Stimulated activated CD8-positive, alpha-beta memory T cell treated with anti-CD3 and anti-CD28 coated beads, Interleukin-4, amount 100 ng/mL, for 48 hours (primary cell): ENCODE measurements at places on chromosomes 12 and 14.

- DNase-seq: no peak
Observed at GRCh38 chr12:52501490-52501889, 8.4 kb upstream of the KRT6A start.

GRCh38 chr12:29208060-29208459, 59.0 kb downstream of the FAR2 start:
- no peak for DNase-seq

- DNase-seq: no peak
Observed at GRCh38 chr12:91178139-91178561, 4.5 kb downstream of the DCN start.

- DNase-seq: no peak
Observed at GRCh38 chr12:47947341-47947740, 16.1 kb upstream of the TMEM106C start.

GRCh38 chr12:66269757-66270383, 32.4 kb upstream of the HELB start:
- DNase-seq: no peak

GRCh38 chr14:89233184-89233583, 183.8 kb downstream of the FOXN3 start:
- no peak for DNase-seq

GRCh38 chr12:131137009-131137835, 183.5 kb downstream of the ADGRD1 start:
- DNase-seq: no peak

DNA sequence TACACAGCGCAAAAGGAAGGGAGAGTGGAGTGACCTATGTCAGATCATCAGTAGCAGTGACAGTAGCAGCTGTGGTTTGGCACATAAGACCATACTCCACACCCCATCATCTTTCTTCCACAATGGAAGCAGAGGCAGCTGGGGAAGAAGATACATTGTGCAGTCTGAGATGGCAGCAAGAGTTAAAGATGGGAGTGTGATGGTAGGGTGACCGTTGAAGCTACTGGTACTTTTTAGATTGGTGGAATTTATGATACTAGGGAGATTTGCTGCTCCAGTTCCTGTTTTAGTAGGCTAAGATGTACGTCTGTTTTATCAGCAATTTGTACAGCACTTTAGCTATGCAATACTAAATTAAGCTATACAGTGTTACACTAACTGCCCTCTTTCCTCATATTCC, 291.0 kb downstream of the FUT8 start:
- DNase-seq: no peak

DNA sequence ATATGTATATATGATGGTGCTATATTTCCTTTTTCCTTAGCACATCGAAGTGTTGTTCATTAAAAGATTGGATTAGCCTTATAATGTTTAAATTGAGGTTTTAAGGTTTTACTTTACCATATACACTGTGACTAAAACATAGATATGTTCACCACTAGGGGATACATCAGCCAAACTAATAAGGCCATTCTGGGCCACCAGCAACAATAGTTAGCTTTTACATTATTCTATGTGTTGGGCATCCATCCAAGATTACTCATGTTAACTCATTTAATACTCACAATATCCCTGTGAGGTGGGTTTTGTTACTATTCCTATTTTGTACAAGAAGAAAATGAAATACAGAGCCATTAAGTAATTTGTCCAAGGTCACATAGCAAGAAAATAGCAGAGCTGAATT, 202.6 kb upstream of the AVPR1A start:
- DNase-seq: no peak

DNA sequence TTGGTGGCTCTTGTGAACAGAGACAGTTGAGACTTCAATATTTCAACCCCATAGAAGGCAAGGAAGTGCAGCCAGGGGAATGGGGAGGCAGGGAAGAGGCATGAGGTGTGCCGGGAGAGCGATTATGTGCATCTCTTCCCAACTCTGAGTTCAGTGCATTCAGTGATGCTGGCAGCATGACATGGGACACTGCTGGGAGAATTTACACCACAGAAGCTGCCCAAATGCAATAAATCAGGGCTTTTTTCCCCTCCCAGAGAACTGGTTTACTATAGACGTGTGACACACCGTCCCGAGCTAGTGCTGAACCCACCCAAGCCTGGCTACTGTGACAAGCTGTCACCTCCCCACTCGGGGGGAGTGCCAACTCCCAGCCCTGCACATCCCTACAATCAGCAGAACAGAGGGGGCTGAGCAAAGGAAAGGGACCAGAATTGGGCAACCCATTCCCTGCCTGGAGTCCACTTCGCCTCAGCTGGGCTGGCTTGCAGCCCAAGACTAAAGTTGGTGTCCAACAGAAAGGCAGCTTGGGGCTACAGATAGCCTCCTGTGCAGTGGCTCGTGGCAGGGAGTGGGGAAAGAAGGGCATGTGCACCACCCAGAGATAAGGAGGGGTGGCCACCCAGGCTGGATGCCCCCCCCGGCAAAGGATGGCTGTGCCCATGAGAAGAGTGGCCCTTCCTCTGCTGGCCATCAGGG, 16.7 kb downstream of the AHSA1 start:
- DNase-seq: no peak

GRCh38 chr12:68746572-68747180, 700 bp downstream of the SLC35E3 start:
- peak; percentile 56 for DNase-seq

DNA sequence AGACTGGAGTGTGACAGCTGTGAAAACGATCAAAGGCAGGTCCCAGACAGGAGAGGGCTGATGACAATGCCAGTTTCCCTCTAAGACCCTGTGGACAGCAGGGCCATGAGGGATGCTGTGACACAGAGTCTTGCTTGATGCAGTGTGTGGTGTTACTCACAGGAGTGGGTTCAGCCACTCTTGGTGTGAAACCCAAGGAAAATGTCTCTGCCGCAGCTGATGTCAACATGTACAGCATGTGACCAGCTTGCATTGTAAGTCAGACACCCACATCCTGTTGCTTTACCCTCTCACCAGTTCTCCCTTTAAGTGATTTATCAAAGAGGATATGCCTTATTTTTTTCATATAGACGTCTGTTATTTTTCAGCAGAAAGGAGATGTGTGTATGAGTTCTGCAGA, 268.6 kb downstream of the BTG1 start:
- DNase-seq: peak; percentile 82

- peak; percentile 80 for DNase-seq
Observed at GRCh38 chr12:98725476-98726247, 80.6 kb downstream of the APAF1 start.

DNA sequence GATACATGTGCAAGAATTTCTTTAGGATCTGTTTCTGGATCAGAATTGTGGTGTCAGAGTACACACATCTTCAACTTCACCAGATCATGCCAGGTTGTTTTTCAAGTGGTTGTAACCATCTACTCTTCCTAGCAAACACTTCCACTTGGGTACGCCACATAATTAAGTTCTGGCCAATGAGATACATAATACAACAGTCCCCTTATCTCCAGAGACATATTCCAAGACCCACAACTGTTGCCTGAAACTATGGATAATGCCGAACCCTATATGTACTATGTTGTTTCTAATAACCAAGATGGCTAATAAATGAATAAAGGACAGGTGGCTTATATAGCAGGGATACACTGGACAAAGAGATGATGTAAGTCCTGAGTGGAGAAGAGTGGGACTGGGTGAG, 2.5 kb upstream of the CHPT1 start:
- DNase-seq: no peak

GRCh38 chr12:51234530-51234929, 4.1 kb upstream of the DAZAP2 start:
- no peak for DNase-seq

GRCh38 chr14:36514278-36515104, 5.5 kb downstream of the NKX2-1 start:
- DNase-seq: no peak

- DNase-seq: no peak
Observed at GRCh38 chr12:104182621-104183378, 32.8 kb upstream of the TXNRD1 start.

- peak; percentile 63 for DNase-seq
Observed at GRCh38 chr14:49972823-49973222, 79.9 kb downstream of the ARF6 start.

- DNase-seq: no peak
Observed at GRCh38 chr14:99728231-99728920, 44.3 kb downstream of the CYP46A1 start.

GRCh38 chr14:36423430-36423829, 96.6 kb downstream of the NKX2-1 start:
- no peak for DNase-seq

GRCh38 chr12:51247523-51248206, 9.0 kb downstream of the DAZAP2 start:
- DNase-seq: no peak

DNA sequence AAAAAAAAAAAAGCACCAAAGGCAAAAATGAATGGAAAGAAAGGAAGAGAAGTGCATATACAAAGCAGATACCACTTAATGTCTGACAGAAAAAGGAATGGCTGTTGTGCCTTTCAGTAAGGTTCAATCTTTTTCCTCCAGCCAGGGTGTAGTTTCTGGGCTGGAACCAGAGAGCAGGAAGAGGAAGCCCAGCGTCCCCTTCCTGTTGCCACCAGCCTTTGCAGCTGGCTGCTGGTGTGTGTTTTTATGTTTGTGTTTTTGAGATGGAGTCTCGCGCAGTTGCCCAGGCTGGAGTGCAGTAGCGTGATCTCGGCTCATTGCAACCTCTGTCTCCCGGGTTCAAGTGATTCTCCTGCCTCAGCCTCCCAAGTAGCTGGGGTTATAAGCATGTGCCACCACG, 64.6 kb upstream of the LTA4H start:
- no peak for DNase-seq

DNA sequence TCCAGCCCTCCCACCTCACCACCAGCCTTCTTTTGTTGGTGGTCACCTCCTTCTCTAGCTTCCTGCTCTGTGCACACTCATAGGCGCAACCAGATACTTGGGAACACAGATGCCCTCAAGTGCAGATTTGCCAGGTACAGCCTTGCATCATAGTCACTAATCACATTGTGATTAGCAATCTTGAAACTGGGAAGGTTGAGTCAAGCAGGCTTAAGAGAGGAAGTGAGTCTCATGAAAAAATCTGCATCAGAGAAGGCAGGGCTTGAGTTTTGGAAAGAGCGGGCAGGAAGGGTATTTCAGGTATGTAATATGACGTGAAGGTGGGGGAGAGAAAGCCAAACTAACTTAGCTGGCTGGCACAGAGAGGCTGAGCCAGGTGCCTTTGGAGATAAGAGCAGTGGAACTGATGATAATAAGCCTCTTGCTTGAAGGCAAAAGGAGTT, 2.7 kb upstream of the RABGGTA start:
- peak; percentile 63 for DNase-seq

DNA sequence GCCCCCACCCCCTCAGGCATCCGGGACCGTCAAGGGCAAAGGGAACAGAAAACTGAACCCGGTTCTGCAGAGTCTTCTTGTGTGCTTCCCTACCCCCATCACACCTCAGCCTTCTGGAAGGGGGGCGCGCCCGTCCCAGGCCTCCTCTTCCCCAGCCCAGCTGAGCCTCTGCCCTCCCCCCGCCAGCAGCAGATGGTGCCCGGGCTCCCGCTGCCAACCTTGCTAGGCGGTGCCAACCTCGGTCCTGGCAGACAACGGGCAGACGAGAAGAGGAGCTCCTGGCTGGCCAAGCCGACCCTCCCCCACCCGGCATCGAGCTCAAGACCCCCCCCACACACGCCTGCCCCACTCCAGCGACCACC, 8.7 kb downstream of the STAC3 start:
- no peak for DNase-seq

- DNase-seq: no peak
Observed at GRCh38 chr12:47189728-47190127, 110.0 kb upstream of the AMIGO2 start.

DNA sequence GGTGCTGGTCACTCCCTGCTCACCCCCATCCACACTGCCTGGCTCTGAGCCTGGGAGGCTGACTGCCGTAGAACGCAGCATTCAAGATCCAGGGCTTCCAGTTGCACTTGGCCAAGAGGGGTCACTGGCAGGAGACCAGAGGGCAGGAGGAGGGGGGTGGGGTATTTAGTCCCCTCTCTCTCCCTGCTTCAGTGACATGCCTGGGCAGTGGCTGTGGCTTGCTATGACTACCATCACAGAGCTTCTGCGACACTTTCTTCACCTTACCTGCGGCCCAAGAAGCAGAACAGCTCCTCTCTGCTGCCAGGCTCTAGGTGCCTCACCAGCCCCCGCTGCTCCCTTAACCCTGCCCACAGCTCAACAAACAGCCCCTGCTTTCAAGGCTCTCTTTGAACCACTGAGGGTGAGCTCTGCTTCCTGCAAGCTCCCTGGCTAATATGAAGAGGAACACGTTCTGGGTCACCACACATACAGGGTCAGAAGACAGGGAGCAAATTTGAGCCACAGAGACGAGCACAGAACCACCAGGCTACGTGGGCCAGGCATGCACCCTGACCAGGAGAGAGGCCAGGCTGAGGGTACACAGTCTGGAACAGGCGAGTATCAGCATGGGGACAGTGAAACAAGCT, 55.7 kb downstream of the ITPK1 start:
- DNase-seq: no peak

DNA sequence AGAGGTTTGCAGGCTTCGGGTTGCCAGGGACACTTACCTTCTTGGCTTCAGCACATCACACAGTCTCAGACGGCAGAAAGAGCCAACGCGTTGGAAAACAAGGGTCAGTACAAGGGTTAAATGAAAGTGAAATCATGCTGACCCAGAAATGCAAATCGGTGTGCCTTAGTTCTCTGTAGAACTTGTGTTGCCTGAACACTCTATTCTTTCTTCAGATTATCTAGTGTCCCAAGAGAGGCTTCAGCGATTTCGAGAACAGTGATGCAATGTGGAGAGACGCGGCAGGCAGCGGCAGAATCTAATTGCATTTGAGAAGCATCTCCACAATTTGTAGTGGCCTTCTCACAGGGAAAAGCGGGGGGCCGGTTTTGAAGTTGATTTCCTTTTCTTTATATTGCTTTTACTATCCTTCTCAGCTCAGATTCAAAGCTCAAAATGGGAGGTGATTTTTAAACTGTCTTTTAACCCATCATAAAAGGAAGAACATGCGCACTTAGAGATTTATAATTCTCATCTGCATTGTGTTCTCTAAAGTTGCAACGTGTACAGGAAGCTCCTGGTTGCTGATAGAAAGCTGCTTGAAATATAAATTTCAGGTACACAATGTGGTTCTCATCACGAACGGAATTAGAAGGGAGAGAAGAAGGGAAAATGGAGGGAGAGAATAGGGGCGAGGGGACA, 67.8 kb upstream of the EGLN3 start:
- no peak for DNase-seq

DNA sequence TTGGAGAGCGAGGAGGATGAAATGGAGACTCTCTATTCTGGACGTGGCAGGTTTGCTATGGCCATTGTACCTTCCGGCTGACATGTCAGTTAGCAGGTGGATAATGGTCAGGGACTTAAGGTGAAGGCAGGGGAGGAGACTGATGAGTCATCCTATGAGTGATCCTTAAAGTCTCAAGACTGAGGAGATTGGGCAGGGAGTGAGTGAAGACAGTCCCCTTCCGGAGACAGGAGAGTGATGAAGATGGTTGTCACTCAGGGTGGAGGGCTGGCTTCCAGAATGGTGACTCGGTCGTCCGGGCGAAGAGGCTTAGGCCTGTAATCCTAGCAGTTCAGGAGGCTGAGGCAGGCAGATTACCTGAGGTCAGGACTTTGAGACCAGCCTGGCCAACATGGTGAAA, 49.8 kb upstream of the CCDC63 start:
- DNase-seq: no peak

- no peak for DNase-seq
Observed at GRCh38 chr14:67653651-67654280, 20.7 kb downstream of the VTI1B start.

GRCh38 chr12:131537267-131537958, 173.5 kb upstream of the SFSWAP start:
- DNase-seq: no peak

- DNase-seq: peak; percentile 45
Observed at GRCh38 chr14:61326847-61327246, 5.5 kb downstream of the PRKCH start.

GRCh38 chr12:16880864-16881285, 274.9 kb upstream of the LMO3 start:
- no peak for DNase-seq
